Stimulated activated CD4-positive, alpha-beta T cell treated with anti-CD3 and anti-CD28 coated beads, Interleukin-12 subunit alpha, Interleukin-12 subunit beta, amount 100 ng/mL, for 24 hours (primary cell): ENCODE measurements at places on chromosomes 1 and 21.

- no peak for DNase-seq
These were observed 45.8 kb downstream of the CYP2J2 start for GRCh38 chr1:59880735-59881134.

- no peak for DNase-seq
These were observed 67.3 kb downstream of the NOS1AP start for GRCh38 chr1:162136760-162137159.

DNA sequence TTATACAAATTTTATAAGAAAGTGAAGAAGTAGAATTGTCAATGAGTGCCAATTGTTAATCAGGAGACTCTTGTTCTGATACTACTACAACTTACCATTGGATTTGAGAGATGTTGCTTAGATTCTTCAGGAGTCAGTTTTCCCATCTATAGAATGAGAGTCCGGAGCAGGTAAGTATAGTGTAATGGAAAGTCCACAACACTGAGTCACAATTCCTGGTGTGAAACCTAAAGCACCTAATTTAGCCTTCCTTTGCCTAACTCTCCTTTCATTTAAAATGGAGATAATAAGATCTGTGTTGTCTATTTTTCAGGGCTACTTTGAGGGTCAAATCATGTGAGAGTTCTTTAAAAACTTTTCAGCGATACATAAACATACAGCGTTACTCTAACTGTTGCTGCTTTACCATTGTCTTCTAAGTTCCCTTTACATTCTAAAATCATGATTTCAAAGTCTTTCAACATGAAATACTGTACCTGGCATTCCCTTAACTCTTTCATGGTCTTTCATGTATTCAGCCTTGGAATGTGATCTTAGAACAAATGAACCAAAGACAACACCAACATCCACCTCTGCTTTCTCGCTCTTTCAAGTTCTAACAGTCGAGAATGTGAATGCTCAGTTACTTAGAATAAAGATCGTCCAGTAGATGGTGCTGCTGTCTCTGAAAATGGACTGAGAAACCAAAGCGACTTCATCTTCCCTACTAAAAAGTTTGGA lies 90.9 kb downstream of the SLC30A10 start:
- no peak for DNase-seq

DNA sequence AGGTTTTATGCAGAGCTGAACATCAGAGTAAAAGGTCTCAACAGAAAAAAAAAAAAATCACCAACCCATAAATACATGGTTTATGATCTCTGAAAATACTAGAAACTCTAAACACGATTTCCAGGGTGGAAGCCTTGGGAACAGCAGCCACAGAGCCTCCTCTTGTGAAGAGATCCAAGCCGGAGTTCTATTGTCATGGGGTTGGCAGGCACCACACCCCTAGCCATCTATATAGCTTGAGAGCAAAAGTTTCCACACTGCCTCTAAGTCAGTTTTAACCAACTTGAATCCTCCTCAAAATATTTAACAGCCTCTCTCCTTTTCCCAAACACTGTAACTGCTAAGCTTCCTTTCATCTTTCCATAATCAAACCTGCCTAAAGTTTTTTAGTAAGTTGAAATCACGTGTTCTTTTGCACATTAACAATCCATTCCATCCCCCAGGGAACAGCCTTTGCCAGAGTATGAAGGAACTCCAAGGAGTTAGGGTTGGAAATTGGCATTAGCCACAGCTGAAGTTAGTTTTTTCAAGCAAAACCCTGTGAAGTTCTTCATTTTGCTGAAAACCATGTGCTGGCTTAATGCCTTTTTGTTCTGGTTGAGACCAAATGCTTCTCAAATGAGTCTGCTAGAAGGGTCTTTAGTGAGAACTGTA lies 13.8 kb upstream of the SEC16B start:
- DNase-seq = no peak

DNA sequence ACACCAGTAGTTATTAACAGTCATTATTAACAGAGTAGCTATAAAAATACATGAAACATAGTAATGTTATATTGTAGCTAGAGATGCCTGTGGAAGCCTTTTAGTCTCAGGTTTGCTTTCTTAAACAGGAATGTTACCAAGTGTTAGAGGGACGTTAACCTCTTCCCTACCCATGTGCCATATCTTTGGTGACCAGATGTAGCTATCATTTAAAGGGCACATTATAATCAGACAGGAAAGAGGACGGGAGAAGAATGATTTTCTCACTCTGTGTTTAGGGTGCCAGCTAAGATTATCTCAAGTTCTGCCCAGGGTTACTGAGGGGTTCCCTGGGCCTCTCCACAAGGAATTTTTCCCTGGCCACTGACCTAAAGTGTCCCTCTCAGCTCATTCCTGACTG lies 20.9 kb upstream of the UBL4B start:
- no peak for DNase-seq

- DNase-seq = no peak
These were observed 101.4 kb upstream of the RGS1 start for GRCh38 chr1:192474080-192474683.

GRCh38 chr1:52542085-52542688 lies 10.7 kb downstream of the TUT4 start:
- DNase-seq = no peak

DNA sequence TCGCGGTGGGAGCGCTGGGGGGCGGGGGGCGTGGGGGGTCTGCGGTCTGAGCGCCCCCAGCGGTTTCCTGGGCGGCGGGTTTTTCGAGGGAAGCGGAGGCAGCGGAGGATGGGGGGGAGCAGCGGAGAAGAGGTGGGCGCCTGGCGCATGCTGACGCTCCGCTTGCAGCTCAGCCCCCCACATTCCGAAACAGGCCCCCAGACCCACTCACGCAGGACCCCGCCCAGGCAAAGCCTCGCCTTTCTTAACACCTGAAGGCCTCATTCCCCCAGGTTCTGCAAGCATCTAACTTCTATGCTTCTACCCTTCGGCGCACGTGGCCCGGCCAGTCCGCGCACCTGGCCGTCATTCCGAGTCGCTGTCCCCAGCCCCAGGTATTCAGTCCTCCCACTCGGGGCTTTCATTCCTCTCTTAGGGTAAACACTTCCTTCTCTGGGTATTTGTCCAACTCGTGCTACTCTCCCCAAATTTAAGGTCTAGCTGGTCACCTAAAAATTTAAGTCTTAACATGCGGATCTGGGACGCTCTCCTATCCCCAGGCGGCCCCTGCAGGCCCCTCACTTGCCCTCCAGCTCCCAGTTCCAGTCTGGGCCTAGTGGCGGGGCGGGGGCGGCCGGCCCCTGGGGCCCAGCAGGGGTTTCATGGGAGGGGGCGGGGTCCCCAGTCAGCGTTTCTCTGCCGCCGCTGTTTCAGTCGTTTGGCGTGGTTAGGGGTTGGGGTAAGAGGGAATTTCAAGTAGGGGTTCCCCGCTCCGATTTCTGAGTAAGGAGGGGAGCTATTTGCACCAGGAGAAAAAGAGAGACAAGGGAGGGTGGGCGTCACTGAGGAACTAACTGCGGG lies 2.8 kb upstream of the ZBTB7B start:
- DNase-seq = no peak

DNA sequence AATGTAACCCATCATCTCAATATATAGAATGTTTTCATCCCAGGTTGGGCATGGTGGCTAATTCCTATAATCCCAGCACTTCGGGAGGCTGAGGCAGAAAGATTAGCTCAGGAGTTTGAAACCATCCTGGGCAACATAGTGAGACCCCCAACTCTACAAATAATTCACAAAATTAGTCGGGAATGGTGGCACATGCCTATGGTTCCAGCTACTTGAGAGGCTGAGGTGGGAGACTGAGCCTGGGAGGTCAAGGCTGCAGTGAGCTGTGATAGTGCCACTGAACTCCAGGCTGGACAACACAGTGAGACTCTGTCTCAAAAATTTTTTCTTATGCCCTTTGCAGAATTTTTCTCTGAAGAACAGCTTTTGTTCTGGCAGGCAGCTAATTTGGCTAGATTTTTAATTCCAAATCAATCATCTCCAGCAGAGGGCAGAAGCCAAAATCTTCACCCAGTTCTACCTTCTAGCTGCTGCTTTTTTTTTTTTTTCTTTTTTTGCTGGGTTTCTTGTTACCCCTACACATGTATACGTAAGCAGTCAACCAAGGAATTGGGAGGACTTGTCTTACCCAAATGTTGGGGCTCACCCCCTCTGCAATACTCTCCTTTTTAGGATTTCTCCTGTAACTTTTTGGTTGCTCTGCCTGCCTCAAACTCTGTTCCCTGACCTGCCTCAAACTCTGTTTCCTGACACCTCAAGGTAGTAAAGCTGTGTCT lies 2.7 kb upstream of the RAD54L start:
- DNase-seq = no peak

DNA sequence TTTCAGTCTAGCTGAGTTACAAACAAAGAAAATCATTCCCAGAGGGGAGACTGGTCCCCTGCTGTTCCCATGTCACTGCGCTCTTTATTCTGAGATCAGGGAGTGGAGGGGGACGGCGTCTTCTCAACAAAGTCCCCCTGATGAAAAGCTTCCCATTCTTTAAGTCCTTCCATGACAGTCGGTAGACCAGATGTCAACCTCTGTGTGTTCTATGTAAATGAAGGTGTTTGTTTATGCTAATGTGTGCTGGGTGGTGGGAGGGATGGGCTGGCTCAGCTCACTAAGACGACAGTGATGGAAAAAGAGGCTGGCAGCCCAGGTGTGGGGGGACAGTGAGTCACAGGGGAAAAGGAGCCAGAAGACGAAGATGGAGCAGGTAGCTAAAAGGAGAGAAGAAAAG lies 148.2 kb upstream of the KLHDC7A start:
- DNase-seq = no peak

DNA sequence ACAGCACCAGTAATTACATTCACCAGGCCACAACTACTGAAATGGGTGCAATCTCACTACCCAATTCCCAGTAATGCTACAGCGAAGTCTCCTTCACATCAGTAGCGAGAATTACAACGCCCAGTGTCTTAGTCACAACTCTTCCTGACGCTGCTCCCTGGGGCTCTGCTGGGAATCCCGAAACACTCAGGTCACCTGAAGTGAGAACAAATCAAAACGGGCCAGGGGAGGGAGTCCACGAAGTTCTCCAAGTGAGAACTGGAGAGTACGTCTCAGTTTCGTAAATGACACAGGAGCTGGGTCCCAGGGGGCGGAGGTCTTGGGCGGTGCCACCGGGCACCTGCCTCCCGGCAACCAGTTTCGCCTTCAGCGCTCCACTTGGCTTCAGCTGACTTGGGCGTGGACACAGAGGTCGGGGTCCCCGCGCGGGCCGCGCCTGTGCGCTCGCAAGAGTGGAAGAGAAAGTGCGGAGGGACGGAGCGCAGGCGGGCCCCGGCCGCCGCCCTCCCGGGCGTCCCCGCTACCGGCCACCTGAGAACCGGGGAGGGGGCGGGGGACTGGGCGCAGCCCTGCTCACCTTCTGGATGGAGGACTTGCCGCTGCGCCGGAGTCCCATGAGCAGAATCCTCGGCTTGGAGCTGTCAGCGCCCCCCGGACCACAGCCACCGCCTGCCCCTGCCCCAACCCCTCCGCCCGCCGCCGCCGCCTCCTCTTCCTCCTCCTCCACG lies 575 bp downstream of the RRAGC start:
- DNase-seq = peak; percentile 27

- peak; percentile 38 for DNase-seq
These were observed 1.7 kb upstream of the ADAR start for GRCh38 chr1:154609398-154610380.

GRCh38 chr1:205812271-205812877 lies 624 bp downstream of the SLC41A1 start:
- DNase-seq = no peak

GRCh38 chr1:112700290-112701226 lies 6.4 kb downstream of the RHOC start:
- DNase-seq = no peak

GRCh38 chr1:14613926-14614325 lies 15.4 kb downstream of the KAZN start:
- DNase-seq = no peak

DNA sequence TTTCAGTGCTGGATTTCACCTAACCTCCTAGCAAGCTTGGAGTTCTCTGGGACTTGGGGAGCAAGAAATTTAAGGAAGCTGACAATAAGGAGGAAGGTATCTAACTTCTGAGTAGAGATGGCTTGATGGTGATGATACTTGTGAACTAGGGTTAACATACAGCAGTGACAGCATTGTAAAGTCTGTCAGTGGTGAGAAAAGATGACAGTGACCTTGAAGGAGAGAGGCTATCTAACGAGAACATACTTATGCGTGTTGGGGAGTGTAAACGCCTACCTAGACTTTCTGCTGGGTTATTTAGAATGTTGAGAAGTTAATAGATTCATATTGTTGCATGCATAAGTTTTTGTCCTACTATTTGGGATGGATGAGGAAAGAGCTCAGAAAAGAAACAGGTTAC lies 16.3 kb downstream of the POU2F1 start:
- no peak for DNase-seq

DNA sequence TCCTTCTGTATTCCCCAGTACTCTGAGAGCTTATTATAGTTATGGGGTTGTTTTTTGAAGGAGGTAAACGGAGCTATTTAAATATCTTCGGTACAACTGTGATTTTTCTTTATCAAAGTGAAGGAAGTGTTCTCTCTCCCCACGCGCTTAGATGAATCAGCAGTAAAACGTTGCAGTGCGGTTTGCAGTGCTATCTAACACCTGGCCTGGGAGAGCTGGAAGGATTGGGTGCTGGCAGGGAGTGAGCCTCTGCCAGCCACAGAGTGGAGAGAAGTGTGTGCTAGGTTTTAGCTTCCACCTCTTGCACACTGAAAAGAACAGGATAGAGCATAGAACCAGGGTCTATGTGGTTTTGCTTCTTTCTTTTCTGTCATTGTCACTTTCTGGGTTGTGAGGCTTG lies 165.9 kb downstream of the SDCCAG8 start:
- DNase-seq = peak; percentile 12

- DNase-seq = no peak
These were observed 6.2 kb downstream of the TNNT2 start for GRCh38 chr1:201371276-201371675.
